NCI-H2081 (cell line): ENCODE measurements at places on chromosomes 2 and 18.

GRCh38 chr2:131046918-131047652 is 46.2 kb downstream of the FAM168B start:
- no peak for DNase-seq

- DNase-seq: no peak
Observed at GRCh38 chr2:143955401-143956065, 564.4 kb downstream of the ZEB2 start.

DNA sequence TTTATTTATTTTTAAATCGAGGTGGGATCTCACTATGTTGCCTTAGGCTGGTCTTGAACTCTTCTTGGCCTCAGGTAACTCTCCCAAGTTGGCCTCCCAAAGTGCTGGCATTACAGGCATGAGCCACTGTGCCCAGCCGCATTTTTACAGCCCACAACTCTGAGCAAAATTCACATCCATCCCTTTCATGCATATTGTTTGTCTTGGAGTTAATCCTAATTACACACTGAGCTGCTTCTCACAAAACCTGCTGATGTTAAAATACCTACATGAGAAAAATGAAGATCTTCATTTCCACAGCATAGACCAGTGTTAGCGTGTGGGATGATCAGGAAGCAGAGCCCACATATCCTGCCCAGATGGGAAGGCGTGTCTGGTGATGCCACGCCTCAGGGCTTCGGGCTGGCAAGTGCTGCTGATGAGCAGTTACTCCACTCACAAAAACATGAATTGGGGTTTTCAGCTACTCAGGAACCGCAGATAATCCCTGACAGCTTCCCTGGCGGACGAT is 14.6 kb downstream of the ITGB1BP1 start:
- no peak for DNase-seq

GRCh38 chr2:49933711-49934110 is 779.4 kb upstream of the FSHR start:
- peak; percentile 88 for DNase-seq

- DNase-seq: no peak
Observed at GRCh38 chr2:855177-855576, 95.5 kb upstream of the SNTG2 start.

DNA sequence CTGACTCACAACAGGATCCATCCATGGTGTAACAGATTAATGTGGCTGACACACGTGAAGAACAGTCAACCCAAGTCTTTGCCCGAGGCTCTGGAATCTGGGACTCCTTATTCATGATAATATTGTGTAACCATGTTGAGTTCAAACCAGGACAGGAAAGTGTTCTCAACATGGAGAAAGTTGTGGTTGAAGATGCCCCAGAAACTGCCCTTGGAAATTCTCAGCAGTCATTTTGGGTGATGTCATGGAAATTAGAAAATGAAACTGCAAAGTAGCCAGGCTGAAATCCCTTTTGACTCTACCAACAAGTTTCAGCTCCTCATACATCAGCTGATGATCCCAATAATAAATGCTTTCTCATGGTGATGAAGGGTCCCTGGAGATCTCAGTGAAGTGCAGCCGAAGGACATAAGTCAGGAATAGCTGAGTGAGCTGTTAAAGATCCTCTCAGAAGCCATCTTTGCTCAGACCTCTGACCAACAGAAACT is 307.7 kb downstream of the TNS1 start:
- DNase-seq: no peak

DNA sequence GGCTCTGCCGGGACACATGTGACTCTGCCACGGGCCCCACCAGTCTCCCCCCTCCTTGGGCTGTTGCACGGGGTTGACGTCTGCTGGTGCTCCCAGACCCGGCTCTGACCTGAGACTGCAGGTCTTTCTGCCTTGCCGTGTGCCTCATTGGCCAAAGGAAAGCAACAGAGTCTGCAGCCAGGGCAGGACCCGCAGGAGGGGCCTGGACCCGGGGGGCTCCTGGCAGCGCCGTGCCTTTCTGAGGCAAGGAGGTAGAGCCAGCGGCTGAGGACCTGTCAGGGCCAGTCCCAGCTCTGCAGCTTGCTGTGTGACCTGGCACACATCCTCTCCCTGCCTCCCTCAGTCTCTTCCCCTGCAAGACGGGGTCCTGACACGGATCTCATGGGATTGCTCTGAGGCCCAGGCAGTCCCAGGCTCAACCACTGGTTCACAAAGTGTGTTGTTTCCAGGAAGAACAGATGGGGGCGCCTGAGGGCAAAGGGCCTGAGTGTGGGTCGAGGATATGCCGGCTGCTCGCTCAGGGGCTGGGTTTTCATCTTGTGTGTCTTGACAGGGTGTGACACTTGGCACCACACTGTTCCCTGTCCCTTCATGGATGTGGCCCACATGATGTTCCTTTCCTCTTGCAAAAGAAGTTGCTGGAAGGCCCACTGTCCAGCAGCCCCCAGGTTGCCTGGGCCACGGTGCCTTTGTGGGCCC is 9.0 kb downstream of the CAPN10 start:
- DNase-seq: no peak

GRCh38 chr2:120400551-120400950 is 54.6 kb downstream of the INHBB start:
- no peak for DNase-seq

GRCh38 chr2:24478243-24478642 is 12.8 kb upstream of the NCOA1 start:
- no peak for DNase-seq

DNA sequence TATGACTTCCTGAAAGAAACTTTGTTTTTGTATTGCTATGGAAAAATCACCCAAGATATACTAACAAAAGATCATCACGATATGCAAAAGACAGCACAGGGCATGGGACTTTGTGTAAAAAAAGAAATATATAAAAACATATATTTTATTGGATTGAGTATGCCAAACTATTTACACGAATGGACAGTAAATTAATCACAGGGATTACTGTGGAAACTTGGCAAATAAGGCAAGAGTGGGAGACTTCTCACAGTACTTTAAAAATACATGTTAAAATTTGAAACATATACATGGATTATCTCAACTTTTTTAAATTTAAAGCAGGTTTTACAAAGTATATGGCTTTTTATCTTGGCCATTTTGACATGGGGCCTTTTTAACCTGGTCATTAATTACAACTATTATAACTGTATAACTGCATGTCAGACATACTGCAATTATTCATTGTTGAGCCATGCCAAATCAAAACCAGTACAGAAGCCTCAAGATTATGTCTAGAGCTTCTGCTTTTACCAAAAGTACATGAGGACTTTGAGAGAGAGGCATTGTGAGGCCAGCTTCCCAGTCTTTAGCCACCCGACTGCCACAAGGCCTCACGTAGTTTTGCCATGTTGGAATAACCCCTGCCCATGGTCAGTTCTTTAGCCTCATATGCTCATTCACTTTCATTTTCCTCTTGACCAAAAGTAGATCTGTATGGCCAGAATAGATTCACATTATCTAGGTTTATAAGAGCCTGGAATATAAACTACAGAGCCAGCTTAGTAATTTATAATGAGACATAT is 419.8 kb downstream of the SETBP1 start:
- DNase-seq: no peak

DNA sequence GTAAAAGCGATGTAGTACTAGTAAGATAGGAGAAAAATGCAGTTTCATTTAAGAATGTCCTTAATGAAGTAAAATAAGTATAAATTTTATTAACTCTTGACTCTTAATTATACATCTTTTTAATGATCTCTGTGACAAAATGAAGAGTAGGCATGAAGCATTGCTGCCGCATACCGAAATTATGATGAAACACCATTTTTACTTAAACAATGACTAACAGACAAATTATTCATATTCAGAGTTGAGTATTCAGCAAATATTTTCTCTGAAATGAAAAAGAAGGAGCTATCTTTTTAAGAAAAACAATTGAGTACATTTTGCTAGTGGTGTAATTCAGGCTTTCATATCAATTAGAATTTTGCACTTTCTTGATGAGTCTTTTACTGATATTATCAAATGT is 150.6 kb upstream of the DOCK10 start:
- DNase-seq: no peak
